Hematopoietic multipotent progenitor cell treated with erythropoietin and hydrocortisone succinate and interleukin-3 and kit ligand, for 15 days (in vitro differentiated cells): ENCODE measurements at places on chromosomes 2 and 18.

- DNase-seq, result no peak
Measured at GRCh38 chr2:31511376-31511775, 69.4 kb downstream of the SRD5A2 start.

- DNase-seq, result no peak
Measured at GRCh38 chr18:32439241-32439640, 31.4 kb downstream of the GAREM1 start.

GRCh38 chr2:39660612-39661236 is 5.0 kb upstream of the TMEM178A start:
- DNase-seq, result no peak

DNA sequence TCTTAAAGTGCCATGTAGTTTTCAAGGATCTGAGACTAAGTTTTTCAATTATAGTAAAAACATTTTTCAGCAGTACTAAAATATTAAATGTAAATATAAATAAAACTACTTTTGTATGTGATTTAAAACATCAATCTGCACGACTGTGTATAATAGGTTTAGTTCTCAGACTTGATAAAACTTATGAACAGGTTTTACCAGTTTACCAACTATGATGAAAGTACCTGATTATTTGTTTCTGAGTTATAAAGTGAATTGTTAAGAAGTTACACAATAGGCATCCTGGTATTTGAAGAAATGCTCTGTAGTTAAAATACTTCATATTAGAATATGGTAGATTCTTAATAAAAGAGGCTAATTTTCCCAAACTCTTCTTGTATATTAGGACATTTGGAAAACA is 14.8 kb downstream of the RELCH start:
- no peak for DNase-seq

DNA sequence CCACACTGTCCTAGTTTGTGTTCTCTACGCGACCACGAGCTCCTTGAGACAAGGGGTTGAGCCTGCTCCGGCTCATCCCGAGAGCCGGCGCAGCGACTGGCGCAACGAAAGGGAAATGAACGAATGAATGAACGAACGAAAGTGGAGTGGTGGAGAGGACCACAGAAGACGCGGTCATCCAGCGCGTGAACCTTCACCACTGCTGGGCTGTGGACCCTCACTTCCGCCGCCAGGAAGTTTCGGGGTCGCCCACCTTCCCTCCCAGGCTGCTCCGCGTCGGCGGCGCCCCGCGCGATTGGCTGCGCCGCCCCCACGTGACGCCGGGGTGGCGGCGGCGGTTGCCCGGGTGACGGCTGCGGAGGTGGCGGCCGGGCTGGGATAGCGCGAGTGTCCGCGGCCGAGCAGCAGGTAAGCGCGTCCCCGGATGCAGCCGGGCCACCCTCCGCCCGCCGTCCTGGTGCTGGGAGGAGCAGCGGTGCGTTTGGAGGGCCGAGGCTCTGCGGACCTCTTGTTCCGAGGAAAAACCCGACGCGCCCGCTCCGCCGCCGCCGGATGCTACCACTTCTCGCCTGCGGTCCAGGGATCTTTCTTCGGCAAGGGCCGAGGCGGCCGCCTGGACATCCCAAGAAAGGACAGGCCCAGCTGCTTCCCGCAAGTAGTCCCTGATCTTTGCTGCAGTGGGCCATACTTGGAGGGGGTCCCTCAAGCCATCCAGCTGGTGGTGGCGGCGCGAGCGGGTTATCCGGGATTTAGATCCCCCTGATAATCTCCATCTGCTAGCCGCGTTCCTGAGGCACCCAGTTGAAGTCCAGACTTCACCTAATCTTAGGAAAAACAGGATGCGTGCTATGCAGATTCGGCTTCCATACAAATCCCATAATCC is at the start of gene ARMC9:
ARMC9 (plus strand) TSS at position 341 of the 883 bp plus-strand sequence. CDS start 7,608 bp downstream, outside the sequence.
- peak; percentile 73 for DNase-seq

DNA sequence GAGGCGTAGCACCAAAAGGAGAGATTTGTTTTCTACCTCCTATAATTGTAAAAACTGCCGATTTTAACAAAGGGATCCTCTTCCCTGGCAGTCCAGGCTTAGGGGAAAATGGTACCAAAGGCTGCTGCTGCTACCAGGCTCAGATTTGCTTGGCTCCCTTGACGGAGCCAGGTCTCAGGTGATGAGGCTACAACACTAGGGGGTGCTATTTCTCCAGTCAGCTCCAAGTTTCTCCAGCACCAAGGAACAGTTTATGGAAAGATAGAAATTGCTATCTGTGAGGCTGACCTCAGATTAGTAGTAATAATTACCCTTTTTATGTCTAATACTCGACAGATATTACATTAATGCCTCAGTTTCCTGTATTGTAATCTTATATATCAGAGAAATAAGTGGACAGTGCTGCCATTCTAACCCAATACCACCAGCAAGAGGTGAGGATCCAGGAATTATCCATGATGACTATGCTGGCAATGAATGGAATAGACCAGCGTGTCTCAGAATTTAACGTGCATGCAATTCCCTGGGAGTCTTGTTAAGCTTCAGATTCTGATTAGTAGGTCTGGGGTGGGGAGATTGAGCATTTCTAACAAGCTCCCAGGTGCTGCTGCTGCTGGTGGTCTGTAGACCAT is 111.3 kb downstream of the ESCO1 start:
- DNase-seq, result peak; percentile 63

DNA sequence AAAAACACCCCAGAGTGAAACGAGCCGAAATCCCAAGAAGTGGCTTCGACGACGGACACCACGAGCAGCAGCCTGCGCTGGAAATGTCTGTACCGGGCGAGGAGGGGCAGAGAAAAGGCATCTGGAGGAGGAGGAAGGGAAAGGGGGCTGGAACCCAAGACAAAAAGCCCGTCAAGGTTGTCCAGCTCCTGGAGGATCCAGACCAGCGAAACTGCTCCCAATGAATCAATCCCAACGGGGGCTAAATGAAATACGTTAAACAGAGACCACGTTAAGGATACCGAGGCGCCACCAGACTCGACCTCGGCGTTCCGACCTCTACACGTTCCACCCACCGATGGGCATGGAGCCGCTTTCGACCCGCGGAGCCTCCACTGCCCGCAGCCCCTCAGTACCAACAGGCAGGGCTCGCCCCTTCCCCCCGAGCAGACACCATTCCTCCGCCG is 400 bp downstream of the CCDC88A start:
- no peak for DNase-seq

- no peak for DNase-seq
Measured at GRCh38 chr2:3336844-3337243, 40.8 kb downstream of the EIPR1 start.

- peak; percentile 51 for DNase-seq
Measured at GRCh38 chr18:13813271-13813849, 10.6 kb upstream of the MC5R start.

- DNase-seq, result no peak
Measured at GRCh38 chr2:159209341-159210306, 76.9 kb downstream of the WDSUB1 start.

DNA sequence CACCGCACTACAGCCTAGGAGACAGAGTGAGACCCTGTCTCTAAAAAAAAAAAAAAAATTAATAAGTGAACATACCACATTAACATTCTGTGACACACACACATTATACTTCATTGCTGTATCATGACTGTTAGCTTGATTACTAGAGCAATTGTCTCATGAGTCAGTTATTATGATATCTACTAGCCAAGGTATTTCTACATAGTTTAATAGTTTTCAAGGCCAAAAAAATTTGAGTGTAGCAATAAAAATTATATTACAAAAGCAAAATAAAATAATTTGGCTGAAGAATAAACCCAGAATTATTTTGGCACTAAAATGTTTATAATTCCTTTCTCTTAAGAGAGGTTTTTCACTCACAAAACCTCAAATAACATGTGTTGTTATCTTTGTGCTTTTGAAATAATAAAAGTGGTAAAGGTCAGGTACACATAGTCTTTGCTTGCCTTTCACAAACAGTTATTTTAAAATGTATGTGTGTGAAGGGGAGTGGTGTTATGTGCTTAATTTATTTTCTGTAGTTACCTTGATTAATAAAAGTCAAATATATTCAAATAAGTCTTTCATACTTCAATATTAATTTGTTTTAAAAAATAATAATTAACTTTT is 136.9 kb upstream of the SPOPL start:
- no peak for DNase-seq

DNA sequence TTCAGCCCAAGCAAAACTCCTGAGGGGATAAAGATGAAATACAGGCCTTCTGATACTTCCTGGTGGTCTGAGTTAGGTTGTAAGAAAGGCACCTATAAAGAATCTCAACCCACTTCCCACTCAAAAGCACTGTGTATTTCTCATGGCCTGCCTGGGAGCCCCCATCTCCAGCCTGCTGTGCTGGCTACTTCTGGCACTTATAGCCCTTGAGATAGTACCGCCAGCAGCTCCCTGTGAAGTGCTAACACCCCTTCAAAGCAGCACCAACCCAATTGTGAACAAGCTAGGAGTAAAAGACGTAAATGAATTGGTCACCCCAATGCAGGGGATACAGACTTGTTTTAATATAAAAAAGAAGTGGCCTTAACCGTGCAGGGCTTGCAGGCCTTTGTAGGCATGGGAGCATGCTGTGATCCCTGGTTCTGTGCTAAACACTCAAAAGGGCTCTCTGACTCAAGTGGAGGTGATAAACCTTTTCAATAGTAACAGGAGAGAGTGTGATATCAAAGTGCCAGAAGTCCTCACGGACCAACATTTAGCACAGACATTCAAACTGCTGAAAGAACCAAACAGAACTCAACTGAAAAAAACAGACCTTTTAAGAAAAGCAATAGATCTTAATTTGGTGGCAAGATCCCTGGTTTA is 80.8 kb downstream of the RTN4 start:
- no peak for DNase-seq

- DNase-seq, result no peak
Measured at GRCh38 chr2:231604101-231604684, 11.5 kb downstream of the TEX44 start.

- DNase-seq, result no peak
Measured at GRCh38 chr2:85066874-85067351, 66.3 kb upstream of the TCF7L1 start.

DNA sequence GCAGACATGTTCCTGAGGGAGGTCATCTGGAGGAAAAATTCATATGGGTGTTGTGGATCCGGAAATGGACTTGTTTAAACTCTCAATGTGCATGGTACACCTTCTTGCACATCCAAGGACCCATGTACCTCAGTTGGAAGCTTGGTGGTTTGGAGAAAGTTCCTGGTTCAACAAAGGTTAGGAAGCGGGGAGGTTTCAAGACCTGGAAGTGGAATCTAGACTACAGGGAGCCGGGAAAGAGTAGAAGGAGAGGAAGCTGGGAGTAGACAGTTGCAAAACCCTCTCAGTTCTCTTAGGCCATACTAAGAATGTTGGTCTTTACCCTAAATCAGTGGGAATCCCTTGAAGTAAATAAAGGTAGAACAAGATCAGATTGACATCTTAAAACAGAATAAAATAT is 209.8 kb upstream of the SPOPL start:
- DNase-seq, result no peak

- no peak for DNase-seq
Measured at GRCh38 chr2:229942671-229943070, 20.4 kb downstream of the FBXO36 start.

- DNase-seq, result no peak
Measured at GRCh38 chr2:151363709-151364108, 6.3 kb downstream of the TNFAIP6 start.

DNA sequence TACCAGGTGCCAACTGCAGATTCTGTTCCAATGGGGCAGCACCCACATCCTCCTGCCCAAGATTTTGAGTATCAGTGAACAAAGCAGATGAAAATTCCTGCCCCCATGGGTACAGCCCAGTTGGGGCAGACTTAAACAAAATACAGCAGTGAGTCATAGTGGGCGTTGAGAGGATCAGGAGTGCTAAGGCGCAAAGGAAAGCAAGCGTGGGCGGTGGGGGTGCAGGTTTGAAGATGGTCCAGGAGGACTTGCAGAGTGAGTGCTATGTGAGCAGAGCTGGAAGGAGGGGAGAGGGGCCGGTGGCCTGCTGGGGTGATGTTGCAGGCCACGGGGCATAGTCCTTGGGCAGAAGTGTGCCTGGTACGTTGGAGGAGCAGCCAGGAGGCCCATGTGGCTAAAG is 24.7 kb downstream of the STEAP3 start:
- DNase-seq, result no peak

DNA sequence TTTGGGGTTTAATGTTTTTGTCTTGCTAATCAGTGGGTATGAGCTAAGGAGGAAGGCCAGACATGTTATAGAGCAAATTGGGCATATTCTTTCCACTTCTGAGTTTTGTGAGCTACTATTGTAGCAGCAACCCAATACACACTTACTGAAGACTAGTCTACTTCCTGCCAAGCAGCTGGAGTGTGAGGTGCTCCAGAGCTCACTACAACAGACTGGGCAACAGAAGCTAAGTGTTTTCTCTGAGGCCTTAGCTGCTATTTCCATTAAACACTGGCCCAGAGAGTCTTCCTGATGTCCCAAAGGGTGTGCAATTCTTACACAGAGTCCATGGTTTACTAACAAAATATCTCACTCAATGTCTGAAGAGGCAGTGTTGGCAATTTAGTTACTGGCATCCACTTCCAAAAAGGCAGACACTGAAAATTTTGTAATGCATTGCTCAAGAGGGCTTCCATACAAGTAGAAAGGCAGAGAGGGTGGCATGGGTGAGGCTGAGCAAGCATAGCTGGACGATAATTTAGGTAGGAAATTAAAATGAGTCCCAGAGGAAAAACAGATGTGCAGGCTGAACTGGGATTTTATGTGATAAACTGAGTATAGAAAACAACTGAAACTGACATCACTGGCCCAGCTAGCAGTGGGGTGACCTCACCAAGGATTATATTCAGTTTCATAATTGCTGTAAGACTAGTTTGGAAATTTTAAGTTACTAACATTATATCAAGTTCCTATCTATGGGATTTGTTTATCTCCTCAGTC is 68.6 kb downstream of the ZC3H6 start:
- DNase-seq, result no peak

GRCh38 chr2:239816576-239817467 is 208.3 kb downstream of the NDUFA10 start:
- DNase-seq, result peak; percentile 10

DNA sequence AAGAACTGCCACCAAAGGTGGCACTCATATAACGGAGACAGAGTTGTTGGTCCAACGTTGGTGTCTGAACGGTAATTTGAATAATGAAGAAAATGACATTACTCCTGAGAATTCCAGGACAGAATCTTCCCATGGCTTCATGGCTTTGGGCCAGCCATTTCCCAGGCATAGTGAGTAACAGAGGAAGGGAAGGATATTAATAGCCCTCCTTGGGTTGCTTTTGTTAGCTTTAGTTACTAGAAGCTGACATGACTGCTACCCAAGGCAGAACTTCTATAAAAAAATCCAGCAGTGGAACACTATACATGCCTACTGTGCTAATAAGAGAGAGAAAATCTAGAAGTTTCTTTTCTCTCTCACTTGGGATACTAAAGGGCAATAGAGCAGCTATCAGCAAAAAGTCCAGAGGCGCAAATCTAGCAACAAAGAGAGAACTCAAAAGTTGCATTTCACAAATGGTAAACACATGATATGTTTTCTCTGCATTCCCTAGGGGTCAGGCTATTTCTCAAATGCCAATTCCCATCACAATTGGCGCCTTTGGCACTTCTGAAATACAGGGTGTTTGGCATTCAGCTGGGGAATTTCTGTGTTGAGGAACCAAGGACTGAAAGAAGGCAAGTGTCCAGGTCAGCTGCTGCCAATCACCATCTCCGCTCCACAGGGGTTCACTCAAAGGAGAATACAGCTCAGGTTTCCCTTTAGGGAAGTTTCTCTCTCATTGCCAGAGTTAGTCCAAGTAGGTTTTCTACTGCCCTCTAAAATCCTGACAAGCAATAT is 160.8 kb upstream of the KYNU start:
- DNase-seq, result no peak

- DNase-seq, result no peak
Measured at GRCh38 chr2:105081006-105081601, 43.2 kb downstream of the MRPS9 start.
